Thoracic aorta (tissue), 2 donors: ENCODE measurements at places on chromosomes 3 and 15.

GRCh38 chr15:101306341-101307047 lies 11.4 kb upstream of the SNRPA1 start:
- DNase-seq: no peak

DNA sequence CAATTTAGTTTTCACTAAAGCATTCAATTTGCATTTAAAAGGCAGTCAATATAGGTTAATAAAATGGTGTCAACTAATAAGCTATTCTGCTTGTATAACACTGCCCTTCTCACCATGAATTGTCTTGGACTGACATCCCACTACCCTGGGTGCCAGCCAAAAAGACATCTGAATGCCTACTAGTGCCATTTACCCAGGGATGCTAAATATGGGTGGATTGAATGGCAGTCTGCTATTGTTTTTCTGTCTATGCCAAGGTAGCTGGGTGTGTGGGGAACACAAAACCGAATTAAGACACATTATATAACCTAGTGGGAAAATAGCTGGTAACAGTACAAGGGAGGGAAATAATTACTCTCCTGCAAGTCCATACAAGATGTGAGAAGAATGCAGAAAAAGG lies 240.0 kb upstream of the CFAP20DC start:
- DNase-seq: no peak

DNA sequence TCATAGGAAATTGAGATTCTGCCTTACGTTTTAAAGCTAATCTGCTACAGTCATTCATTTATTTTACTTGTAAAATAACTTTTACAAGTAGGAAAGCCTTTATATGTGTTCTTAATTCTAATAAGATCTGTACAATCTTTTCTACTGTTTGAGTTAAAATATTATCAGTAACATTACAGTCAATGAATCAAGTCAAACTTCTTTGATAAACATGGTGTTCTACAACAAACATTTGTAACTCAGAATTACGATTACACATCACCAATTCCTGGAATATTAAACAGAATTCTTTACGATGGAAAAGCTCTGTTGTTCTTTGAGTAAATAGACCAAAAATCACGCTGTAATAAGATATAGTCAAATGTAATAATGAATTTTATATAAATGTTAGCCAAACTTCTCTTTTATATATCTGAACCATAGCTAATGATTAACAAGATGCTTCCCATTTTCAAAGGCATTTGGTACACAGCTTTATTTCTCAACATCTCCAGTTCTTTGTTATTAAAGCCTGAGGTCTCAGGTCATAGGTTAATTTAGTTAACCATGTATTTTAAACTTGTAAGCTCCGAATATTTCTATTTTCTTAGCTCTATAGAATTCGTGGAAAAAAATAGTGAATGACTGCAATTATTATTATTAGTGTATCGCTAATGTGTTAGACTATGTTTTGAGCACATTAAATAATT lies 232.4 kb downstream of the NAALADL2 start:
- DNase-seq: no peak

GRCh38 chr15:98663606-98664005 lies 15.3 kb downstream of the IGF1R start:
- no peak for DNase-seq

GRCh38 chr3:45311327-45311726 lies 77.0 kb upstream of the LARS2 start:
- no peak for DNase-seq

DNA sequence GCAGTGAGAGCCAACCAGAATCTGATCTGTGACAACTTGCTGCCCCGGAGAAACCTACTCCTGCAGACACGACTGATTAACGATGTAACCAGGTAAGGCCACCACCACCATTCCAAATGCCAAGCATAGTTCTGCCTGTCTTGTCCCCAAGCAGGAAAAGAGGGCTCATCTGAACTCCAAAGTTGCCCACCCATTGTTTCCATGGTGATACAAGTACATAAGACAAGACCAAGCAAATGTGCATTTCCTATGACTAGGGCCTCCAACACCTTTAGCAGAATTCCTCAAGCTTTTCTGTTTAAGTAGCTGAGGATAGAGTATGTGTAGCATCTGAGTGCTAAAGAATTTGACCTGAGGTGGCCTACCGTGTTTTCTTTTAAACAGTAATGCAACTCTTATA lies 290.7 kb downstream of the RYR3 start:
- DNase-seq: no peak

GRCh38 chr3:98388147-98388546 lies 2.3 kb upstream of the OR5K3 start:
- DNase-seq: no peak

- DNase-seq: no peak
Measured at GRCh38 chr3:4735243-4735642, 242.1 kb downstream of the ITPR1 start.

DNA sequence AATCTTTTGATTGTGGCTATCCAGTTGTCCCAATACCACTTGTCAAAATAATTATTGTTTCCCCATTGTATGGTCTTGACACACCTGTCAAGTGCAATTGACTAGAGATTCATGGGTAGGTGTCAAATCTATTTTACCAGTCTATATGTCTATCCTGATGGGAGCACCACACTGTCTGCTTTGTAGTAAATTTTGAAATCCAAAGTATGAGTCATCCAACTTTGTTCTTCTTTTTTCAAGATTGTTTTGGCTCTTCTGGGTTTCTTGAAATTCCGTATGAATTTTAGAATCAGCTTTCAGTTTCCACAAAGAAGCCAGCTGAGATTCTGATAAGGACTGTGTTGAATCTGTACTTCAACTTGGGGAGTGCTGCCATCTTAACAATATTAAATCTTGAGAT lies 71.9 kb downstream of the CSNK1G1 start:
- no peak for DNase-seq

DNA sequence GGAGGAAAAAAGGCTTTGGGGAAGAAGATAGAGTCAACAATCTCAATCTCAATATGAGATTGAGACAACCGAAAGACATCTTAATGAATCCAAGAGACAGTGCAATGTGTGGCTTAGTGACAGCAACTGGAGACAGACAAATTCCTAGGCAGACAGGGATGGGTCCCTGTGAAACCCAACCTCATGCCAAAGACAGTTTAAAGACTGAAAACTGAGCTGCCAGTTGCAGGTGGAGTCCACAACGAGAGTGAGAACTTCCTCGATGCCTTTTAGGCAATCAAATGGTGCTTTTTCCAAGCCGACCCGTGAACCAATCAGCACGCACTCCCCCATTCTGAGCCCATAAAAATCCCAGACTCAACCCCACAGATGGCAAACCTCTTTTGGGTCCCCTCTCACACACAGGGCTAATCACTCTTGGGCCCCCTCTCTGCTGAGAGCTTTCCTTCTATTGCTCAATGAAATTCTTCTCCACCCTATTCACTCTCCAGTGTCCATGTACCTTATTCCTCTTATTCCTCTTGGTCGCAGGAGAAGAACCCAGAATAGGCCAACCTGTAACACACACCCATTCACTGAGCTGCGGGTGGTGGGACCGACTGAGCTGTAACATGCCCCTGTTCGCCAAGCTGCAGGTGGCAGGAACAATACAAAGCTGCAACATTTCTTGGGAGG lies 34.8 kb downstream of the ZMAT3 start:
- DNase-seq: no peak

DNA sequence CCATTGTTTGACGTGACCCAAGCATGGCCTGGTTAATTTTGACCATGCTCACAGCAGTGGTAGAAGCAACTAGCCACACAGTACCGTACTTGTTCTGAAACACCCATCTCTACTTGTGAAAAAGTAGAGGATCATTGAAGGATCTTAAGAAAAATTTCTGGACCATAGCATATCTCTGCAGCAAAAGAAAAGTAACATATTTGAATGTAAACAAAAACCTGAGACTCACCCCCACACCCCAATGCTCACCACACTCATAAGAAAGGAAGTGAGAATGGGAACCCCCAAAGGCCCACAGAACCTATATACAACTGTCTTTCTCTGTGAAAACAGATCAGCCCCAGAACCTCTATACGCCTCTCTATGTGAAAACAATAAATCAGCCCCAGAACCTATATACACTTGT lies 33.8 kb upstream of the TFRC start:
- no peak for DNase-seq

GRCh38 chr15:101237251-101237650 lies 14.6 kb downstream of the CHSY1 start:
- no peak for DNase-seq

- no peak for DNase-seq
Measured at GRCh38 chr3:53425936-53426335, 68.5 kb upstream of the CACNA1D start.

DNA sequence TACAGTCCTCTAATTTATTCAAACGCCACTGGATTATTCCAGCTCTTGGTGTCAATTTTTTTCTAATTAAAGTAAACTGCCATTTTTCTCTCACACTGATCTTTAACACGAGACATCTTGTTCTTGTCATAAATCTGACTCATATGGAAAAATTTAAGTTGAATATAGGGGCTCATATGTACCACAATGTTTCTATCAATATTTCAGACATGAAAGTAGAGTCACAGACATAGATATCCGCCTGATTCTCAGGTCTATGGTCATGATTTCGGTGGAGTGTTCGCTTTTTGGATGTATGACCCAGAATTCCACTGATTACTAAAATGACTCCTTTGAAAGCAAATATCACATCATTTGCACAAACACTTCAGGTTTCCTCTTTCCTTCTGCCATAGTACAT lies 552.8 kb downstream of the FOXP1 start:
- no peak for DNase-seq

- no peak for DNase-seq
Measured at GRCh38 chr3:30273304-30274072, 332.9 kb upstream of the TGFBR2 start.

GRCh38 chr3:187013159-187013716 lies 82.9 kb downstream of the ST6GAL1 start:
- no peak for DNase-seq

GRCh38 chr3:151925876-151926275 lies 52.4 kb downstream of the SUCNR1 start:
- DNase-seq: no peak

- DNase-seq: no peak
Measured at GRCh38 chr15:76776480-76776879, 128.7 kb downstream of the SCAPER start.

GRCh38 chr3:138042043-138042442 lies 32.1 kb downstream of the CLDN18 start:
- no peak for DNase-seq

GRCh38 chr15:82165948-82166376 lies 96.6 kb downstream of the EFL1 start:
- DNase-seq: no peak

- DNase-seq: no peak
Measured at GRCh38 chr3:191768421-191768820, 307.5 kb downstream of the PYDC2 start.

DNA sequence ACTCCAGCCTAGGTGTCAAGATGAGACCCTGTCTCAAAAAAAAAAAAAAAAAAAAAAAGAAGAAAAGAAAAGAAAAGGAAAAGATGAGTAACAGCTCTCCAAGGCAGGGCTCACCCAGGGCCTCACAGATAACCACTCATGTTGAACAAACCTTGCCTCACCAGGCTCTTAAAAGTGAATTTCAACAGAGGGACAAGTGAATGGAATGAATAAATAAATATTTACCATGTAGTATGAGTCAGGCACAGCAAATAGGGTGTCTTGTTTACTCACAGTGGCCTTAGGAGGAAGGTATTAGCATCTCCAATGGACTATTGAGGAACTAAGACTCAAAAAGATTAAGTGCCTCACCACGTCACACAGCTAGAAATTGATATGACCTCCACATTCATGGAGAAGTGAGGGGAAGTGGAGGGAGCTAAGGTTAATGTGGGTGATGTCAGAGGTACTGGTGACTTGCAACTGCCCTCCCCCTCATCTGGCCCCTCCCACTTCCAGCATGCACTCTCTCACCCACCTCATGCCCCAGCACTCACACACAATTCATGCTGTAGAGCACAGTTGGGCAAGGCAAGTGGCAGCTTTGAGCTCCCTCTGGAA lies 255.5 kb downstream of the UACA start:
- no peak for DNase-seq
